ENCODE measurements at places on chromosomes 5 and 9.

GRCh38 chr5:80187421-80188090 lies 68.3 kb downstream of the SERINC5 start:
- DNase-seq: no peak

DNA sequence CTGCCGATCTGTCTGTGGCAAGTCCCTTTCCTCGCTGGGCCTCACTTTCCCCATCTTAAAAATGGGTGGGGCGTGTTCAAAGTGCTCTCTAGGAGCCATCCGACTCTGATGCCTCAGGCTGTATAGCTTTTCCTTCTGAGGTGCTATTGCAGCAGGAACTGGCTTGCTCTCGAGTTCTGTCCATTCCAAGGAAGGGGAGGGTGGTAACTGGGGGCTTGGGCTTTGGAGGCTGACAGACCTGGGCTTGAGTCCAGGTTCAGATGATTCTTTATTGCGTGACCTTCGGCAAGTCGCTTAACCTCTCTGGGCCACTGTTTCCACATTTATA lies 139.5 kb downstream of the RGS3 start:
- no peak for DNase-seq

- DNase-seq: no peak
Measured at GRCh38 chr9:133971981-133972941, 19.9 kb downstream of the VAV2 start.

DNA sequence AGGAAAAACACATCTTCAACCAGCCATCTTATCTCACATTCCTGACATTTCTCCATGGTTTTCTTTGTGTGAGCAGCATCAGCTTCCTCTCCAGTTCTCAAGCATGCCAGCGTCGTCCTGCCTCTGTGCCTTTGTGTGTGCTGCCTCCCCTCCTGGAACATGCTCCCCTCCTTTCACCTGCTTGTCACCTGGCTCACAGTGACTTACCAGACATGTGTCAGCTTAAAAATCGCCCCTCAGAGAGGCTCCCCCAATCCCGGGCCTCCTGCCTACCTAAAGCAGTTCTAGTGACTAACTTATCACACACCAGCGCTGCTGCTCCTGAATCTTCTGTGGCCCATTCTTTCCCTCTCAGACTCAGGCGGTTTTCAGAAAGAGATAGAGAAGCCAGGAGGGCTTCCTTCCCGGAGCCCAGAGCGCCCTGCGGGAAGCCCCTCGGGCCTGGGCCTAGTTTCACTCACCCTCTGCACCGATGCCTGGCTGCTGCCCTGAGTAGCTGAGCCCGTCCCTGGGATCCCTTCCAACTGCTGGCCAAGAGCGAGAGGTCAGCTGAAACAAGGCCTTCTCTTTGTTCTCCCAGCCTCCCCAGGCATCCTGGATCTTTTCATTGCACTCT lies 51.1 kb upstream of the MVB12B start:
- no peak for DNase-seq

DNA sequence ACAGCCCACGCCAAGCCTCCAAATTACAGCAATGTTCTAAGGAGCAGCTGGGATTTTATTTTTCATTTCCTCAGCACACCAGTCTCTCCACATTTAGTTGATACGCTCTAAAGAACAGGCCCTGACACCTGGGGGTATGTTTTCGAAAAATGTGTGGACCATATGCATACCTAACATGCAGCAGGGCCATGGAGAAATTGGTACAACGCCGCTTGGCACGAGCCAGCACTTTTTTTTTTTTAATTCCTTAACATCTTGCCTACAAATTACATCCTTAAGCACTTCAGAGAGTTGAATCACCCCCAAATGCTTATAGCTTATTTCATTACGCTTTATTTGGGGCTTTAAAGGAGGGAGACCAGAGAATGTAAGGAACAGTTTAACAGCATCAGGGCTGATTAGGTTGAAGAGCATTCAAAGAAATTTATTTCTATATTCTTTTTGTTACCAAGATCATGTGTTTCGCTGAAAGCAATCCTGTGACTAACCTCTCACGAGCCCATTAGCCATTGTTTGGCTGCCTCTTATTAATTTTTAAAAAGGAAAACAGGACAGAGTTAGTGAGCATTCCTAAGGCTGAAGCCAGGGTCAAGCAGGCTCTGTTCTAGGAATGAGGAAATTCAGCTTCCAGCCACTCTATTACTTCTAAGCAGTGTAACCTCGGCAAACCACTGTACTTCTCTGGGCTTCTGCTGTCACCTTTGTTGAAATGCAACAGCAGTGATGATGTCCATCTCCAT lies 173.8 kb downstream of the ACTL7B start:
- no peak for DNase-seq

DNA sequence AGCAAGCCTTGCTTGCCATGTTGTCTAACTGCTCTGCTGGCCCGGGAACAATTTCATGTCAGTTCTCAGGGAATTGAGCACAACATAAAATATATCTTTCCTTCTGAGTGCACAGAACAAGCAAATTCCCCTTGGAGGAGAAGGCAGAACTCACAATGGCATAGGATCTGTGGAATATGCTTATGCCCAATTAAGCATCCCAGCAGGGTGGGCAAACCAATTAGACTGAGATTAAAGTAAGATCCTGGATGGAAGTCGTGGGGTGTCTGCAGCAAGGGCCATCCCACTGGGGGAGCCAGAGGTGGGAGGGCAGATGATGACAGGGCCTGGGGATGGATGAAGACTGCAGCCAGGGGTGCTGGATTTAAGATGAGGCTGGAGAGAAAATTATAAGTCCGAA lies 114.1 kb downstream of the BRINP1 start:
- no peak for DNase-seq

Data from activated naive CD4-positive, alpha-beta T cell treated with anti-CD3 and anti-CD28 coated beads, Interleukin-2, amount 50 U/mL, for 16 hours (primary cell).